ENCODE measurements at places on chromosomes 7 and 10.
A peak's percentile ranks its signal among the peaks of the same experiment; 100 is the strongest.

- peak; percentile 79 for DNase-seq
Measured at GRCh38 chr10:79407811-79408795, 37.3 kb downstream of the ZCCHC24 start.

DNA sequence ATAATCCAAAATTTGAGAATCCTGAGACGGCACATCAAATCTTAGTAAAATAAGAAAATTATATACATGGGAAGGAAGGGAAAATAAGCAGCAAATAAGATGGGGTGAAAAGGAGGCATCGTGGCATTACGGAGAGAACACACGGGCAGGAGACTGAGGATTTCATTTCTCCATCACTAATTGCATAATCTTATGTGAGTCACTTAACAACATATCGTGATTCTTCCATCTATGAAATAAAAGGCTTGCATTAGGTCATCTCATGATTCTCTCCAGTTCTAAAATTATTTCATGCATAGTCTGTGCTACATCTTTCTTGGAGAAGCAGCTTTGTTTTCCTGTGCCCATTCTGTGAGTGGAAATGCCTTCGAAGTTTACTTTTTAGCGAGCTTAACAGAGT, 288.7 kb downstream of the LRMDA start:
- DNase-seq = no peak

- no peak for DNase-seq
Measured at GRCh38 chr10:83723080-83723479, 416.2 kb upstream of the GHITM start.

GRCh38 chr10:72292223-72292691, 18.5 kb downstream of the DDIT4 start:
- DNase-seq = no peak

DNA sequence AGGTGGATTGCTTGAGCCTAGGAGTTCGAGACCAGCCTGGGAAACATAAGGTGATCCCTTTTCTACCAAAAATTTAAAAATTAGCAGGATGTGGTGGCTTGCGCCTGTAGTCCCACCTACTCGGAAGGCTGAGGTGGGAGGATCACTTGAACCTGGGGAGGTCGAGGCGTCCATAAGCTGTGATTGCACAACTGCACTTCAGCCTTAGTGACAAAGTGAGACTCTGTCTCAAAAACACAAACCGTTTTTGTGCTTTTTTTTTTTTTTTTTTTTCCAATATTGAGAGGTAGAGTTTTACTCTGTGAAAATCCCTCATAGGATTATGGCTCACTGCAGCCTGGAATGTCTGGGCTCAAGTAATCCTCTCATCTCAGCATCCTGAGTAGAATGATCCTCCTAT, 14.1 kb downstream of the CCAR1 start:
- no peak for DNase-seq
